Fibroblast of mammary gland (primary cell): ENCODE measurements at places on chromosomes 7 and 10.
A peak's percentile ranks its signal among the peaks of the same experiment; 100 is the strongest.

GRCh38 chr10:71094712-71095390 lies 117.5 kb upstream of the UNC5B start:
- no peak for DNase-seq

DNA sequence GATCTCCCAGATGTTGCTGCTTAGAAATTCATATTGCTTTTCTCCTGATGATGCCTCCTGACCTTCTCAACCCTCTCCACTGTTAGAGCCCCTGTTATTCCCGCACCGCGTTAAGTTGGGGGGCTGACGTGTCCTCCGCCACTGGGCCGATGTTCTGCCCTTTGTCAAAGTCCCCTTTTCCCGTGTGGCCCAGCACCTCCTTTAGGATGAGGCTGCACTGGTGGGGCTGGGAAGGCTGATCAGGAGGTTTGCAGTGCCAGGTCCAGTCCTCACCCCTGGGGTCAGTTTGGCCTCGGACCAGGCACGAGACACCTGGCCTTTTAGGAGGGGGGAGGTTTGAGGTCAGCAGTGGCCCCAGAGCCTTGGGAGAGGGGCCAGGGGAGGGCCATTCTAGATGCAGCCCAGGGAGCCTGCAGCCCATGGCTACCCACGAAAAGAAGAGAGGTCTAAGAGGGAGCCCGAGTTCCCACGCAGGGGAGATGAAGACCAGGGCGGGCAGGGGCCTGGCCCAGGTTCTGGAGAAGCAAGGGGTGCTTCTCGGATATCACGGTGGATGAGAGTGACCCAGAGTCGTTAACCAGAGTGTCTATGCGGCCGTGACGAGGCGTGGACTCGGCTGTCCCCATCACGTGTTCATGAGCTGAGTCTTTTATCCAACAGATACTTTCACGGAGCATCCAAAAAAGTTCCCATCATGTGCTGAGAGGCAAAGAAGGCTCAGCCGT lies 150.4 kb downstream of the DNAJB6 start:
- no peak for DNase-seq

GRCh38 chr7:52406808-52407207 lies 628.6 kb upstream of the POM121L12 start:
- DNase-seq = no peak

- DNase-seq = no peak
These were observed 88.5 kb downstream of the AHCYL2 start for GRCh38 chr7:129313282-129313681.

DNA sequence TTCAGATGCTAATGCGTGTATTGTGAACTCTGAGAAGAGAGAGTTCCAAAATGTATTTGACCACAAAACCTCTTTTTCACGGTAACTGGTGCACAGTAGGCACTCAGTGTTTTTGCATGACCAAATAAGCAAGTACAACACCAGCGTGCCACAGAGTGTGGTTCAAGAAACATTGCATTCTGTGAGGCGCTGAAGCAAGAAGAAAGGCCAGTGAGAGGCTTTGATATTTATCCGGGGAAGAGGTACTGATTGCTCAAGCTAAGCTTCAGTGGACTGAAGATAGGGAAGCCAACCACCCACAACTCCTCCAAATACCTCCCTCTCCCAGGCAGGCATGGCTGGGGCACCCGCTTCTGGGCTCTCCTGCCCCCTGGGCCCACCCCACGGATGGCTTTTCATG lies 611.2 kb downstream of the SDK1 start:
- DNase-seq = no peak

DNA sequence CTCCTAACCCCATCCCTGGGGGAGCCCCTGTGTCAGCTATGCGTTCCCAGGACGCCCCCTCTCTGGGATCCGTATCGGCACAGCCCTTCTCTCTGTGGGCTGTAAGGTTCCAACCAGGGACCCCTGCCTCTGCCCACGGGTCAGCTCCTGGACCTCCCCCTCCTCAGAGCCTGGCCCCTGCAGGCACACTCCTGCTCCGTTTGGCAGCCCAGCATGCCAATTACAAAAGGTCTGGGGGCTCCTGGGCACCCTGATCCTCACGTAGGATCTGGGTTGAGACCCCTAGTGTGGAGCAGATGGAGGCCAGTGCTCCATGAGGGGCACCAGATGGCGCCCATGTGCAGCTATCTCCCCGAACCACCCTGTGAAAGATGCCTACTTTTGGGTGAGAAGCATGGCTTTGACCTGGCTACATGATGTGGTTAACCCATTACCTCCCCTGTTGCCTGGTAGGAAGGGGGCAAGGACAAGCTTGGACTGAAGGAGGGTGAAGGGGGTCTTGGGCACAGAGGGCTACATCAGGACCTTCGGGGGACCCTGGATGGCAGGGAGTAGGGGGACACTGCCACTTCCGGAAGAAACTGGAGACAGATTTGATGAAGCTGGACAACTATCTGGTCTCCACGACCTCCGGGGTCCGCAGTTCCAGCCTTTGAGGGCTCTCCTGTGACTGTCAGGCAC lies 9.0 kb downstream of the TACR2 start:
- no peak for DNase-seq

DNA sequence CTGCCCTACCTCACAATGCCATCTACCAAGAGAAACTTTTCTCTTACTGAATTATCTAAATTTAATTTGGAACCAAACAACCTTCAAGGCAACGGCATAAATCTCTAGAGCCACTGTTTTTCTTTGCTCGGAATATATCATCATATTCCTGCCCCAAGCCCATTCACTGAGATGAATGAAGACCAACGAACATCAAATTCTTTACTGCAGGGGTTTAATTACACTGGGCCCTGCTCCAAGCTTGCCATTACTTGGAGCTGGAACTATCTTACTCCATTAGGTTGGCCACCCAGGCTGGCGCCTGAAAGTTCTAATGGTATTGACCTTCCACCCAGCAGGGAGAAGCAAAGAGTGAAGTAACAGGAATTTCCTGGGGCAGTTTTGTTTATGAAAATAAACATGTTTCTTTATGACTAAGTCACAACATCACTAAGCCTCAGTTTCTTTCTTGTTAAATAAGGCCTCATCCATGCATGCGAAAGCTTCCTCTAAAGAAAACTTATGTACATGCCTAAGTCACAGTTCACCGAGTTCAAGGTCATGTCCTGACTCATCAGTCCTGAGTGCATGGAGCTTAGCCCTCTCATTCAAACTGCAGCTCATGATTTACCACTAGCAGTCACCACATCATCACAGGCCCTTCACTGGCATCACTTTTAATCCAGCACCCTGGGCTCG lies 42.1 kb upstream of the ANAPC16 start:
- peak; percentile 24 for DNase-seq

DNA sequence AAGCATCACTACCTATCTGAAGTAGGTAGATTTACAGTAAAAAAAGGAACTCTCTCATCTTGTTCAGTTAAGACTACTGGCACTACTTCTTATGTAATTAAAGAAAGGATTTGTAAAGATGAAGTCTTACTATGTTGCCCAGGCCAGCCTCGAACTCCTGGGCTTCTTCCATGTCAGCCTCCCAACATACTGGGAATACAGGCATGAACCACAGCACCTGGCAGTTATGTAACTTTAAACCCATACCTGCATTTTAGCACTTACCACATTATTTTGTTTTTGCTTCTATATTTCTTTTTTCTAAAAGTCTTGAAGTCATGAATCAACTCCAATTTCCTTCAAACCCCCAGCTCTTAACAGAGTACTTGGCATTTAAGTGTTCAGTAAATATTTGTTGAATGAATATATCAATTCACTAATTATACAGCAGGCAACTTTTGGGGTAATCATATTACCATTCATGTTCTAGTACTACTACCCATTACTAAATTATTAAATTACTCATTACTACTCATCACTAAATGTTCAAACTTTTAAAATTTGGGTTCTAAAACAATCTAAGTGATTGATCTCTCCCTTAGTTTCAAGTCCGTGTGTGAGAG lies 31.6 kb upstream of the CCDC71L start:
- no peak for DNase-seq

GRCh38 chr7:15407910-15408309 lies 153.9 kb downstream of the AGMO start:
- DNase-seq = no peak

- no peak for DNase-seq
These were observed 219.6 kb upstream of the NPSR1 start for GRCh38 chr7:34438436-34438835.

- DNase-seq = no peak
These were observed 122.7 kb downstream of the TRRAP start for GRCh38 chr7:99000904-99001465.

GRCh38 chr7:26151953-26152781 lies at the start of gene NFE2L3:
NFE2L3 (plus strand) TSS chr7:26152198; CDS start chr7:26152499, 301 bp downstream.
- peak; percentile 31 for DNase-seq

GRCh38 chr7:139232377-139232717 lies 1.3 kb downstream of the UBN2 start:
- DNase-seq = no peak

GRCh38 chr10:44968091-44968490 lies 8.5 kb downstream of the RASSF4 start:
- peak; percentile 43 for DNase-seq

- DNase-seq = no peak
These were observed 159.6 kb downstream of the TEX36 start for GRCh38 chr10:125523347-125523746.

- no peak for DNase-seq
These were observed 659.2 kb downstream of the SDK1 start for GRCh38 chr7:3960050-3960763.

DNA sequence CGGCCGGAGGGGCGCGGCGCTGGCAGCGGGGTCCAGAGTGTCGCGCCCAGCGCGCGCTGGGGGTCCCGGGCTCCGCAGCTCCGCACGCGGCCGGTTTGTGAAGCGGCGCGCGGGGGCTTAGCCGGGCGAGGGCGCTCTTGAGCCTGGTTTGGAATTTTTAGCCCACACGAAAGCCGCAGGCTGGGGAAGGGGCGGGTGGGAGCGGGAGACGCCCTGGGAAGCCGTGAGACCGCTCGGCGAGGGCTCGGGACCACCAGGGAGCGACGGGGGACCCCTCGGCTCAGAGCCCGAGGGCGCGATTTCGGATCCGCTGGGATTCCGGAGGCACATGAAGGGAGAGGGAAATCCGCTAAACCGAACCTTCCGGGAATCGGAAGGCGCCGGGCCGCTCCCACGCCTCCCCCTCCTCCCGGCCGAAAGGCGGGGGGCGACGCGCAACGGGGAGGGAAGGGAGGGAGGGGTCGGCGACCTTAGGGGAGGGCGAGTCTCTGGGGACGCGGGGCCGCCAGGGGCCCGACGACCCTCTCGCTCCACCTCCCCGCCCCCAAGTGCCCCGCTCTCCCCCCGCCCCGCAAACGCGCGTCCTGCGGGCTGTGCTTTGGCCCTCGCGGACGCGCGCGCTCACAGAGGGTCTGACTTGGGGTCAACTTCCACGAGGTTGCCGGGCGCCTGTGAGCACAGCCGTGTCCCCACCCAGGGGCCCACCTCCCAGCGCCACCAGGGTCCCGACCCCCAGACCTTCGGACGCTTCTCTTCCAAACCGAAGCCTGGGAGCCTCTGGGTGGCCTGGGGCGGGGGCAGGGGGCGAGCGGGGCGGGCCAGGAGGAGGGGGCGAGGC lies 5.1 kb upstream of the ELFN1 start:
- DNase-seq = peak; percentile 50

DNA sequence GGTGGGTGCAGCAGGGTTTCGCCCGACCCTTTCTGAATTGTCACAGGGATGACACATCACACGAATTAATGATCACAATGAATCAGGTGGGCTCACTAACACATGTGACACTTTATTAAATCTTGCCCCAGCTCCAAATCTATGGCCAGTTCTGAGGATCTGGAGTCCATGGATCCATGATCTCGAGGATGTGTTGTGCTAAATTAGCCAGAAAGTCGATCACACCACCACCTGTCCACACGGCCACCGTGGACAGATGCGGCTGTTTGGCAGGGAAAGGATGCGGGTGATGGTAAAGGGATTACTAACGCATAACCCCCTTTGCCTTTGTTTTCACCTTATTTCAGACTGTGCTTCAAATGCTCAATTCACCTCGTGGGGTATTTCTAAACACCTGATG lies 96.4 kb downstream of the COBL start:
- no peak for DNase-seq

DNA sequence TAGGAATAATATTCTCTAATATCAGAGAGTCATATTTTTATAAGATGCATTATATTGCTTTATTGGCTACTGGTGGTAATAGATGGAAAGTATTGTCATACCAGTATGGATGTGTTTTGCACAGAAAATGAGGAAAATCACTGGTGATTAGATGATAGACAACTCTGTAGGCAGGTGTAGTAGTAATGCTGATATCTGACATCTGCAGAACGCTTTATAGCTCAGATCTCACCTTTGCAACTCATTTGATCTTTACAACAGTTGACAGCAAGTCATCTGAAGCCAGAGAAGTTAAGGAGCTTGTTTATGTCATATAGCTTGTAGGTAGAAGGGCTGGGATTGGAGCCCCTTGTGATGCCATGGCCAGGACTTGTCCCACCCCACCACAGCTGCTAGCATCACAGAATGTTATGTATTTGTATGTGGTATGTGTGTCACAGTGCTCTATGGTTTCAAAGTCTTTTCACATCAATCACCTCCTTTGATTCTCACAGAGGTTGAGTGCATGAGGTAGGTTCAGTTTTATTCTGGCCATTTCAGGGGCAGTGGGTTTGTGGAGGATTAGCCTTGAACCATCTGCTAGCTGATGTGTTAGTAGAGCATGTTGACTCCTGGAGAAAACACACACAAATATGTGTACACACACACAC lies 140.0 kb downstream of the SORCS3 start:
- no peak for DNase-seq

GRCh38 chr7:83494683-83495082 lies 154.3 kb downstream of the SEMA3E start:
- DNase-seq = no peak

- no peak for DNase-seq
These were observed 9.8 kb downstream of the TCTN3 start for GRCh38 chr10:95683966-95684365.

DNA sequence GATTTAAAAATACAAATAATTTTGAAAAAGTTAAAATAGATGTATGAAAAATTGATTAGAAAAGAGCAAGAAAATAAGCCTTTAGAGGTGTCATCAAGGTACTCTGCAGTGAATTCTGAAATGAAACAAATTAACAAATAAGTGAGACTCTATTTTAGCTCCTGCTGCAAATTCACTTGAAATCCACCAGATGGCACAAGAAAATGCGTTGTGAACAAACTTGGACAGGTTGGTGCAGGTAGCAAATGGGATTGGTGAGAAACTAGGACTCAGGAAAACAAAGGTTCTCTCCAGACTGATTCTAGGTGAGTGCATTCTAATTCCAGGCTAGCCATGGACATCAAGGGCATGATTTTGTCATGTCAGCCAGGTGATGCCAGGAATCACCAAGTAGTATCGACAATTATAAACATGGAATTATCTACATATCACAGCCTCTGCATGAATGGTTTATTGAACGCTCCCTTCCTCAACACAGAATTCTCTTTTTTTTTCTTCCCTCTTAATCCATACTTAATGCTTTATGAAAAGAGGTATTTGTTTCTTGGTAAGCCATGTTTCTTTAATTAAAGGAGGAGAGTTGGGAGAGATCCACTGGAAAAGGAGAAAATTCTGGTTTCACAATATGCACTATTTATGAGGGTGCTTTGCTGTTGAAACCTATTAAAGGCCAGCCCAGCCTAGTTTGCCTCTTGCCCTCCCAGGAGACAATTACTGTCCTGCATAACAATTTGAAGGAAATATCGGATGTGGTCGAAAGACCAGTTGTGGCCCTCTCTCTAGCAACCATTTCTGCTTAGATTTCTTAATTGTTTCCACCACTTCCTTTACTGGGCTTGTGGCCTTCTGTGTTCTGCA lies 118.1 kb downstream of the ZNF365 start:
- DNase-seq = peak; percentile 74

- no peak for DNase-seq
These were observed 530.6 kb downstream of the PHTF2 start for GRCh38 chr7:78329001-78329655.
